ENCODE measurements at places on chromosomes 2 and 18.

GRCh38 chr2:217471319-217471718 is 531.5 kb downstream of the TNS1 start:
- no peak for DNase-seq

DNA sequence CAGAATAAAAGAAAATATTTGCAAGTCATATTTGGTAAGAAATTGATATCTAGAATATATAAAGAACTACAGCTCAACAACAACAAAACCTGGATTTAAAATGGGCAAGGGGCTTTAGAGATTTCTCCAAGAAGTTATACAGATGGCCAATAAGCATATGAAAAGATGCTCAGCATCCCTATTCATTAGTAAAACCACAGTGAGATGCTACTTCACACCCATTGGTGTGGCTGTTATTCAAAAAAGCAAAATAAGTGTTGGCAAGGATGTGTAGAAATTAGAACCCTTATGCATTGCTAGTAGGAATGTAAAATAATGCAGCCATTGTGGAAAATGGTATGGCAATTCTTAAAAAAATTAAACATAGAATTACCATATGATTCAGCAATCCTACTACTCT is 29.8 kb downstream of the TANK start:
- no peak for DNase-seq

DNA sequence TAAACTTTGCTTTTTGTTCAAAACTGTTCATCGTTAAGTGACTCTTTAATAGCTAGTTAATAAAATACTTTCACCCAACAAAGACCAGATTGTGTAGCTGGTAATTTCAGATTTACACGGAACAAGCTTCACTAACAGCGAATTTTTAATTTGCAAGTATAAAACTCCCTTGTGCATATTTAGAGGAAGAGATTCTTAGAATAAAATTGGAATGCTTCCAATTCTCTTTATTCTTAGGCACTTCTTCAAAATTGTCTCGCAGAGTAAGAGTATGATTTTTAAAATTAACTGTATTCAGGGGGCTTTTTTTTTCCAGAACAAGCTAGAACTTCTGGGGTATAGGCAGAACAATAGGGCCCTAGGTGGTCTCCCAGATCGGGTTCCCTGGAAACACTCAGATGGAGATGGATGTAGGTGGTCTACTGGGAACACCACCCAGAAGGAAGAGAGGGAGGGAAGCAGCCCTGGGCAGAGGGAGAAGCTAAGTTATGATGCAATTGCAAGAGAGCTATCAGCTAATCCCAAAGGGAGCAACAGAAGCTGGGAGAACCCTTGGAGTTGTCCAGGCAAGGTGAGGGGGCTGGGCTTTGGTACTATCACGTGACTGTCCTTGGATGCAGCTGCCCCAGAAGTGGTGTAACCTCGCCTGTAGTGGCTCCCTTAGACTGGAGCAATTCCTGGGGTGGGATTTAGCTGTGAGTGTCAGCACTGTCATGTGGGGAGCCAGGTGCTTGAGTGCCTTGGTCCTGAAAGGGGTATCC is 151.7 kb upstream of the ASB18 start:
- DNase-seq: no peak

GRCh38 chr2:71235930-71236587 is 9.2 kb upstream of the PAIP2B start:
- DNase-seq: no peak

- no peak for DNase-seq
Measured at GRCh38 chr2:59777120-59777519, 776.3 kb downstream of the BCL11A start.

- DNase-seq: no peak
Measured at GRCh38 chr2:208319391-208319790, 53.3 kb downstream of the PIKFYVE start.

DNA sequence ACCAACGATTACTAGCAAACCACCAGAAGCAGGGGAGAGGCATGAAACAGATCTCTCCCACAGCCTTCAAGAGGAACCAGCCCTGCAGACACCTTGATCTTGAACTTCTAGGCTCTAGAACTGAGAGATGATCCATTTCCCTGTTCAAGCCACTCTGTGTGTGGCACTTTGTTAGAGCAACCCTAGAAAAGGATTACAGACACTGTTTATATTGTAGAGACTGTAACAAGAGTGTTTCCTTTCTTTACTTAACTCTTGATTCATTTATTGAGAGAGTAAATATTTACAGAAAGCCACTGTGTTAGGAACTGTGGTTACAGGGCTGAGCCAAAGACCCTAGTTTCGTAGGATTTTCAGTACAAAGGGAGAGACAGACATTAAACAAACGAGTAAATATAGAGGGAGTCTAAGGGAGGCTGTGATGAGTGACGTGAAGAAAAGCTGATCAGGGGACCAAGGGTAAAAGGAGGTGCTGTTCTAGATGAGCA is 10.9 kb downstream of the CCDC68 start:
- no peak for DNase-seq

- DNase-seq: no peak
Measured at GRCh38 chr2:67201521-67201920, 195.6 kb upstream of the ETAA1 start.

GRCh38 chr2:65501074-65501473 is 68.7 kb upstream of the SPRED2 start:
- no peak for DNase-seq

DNA sequence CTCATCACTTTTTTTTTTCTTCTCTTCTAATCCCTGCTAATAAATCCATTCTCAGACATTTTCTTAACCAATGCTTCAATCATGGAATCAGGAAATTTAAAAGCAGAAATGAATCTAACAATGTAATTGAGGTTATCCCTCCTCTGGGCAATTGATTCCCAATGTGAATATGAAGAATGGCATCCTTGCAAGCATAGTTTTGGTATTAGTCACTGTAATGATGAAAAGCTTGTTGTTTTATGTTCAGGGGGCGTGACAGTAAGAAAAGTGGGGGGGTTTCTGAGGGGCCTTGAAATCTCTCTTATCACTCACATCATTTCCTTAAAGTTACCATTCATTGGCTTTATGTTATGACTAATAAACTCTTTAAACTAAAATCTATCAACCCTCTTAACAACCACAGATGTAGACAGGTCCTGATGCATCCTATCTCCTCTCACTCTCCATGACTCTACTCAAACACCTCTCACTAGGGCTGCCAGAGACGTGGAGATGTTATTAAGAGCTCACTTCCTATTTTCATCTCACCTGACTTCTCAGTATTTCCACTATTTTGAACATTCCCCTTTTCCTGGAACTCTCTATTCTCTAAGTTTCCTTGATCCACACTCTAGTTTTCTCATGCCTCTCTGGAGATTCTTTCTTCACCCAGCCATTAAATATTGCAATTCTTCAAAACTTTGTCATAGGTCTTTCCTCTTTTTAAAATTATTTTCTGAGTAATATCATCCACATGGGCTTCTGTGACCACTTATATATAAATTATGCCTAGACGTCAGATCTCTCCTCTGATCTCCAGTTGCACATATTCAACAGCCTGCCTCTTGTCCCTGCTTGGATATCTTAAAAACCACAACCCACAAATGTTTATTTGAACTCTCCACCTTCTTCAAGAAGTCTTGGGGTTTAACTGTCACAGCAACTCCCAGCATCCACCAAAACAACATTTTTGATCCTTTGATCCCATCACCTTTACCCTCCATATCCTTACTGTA is 332.9 kb downstream of the CDH2 start:
- DNase-seq: no peak

DNA sequence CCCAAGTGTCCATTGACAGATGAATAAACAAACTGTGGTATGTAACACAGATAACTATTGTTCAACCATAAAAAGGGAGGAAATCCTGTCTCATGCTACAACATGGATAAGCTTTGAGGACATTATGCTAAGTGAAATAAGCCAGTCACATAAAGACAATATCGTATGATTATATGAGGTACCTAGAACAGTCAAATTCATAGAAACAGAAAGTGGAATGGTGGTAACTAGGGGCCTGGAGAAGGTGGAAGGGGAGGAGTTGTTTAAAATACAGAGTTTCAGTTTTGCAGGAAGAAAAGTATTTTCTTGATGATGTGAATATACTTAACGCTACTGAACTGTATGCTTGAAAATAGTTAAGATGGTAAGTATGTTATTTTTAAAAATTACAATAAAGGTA is 304.6 kb upstream of the CXCR4 start:
- DNase-seq: no peak

GRCh38 chr2:212894026-212894425 is 257.4 kb downstream of the IKZF2 start:
- DNase-seq: no peak

Data from Caco-2 (cell line).